ENCODE measurements at places on chromosomes 16 and 17.
A peak's percentile ranks its signal among the peaks of the same experiment; 100 is the strongest.

- DNase-seq, result no peak
These were observed 16.5 kb upstream of the LIMD2 start for GRCh38 chr17:63716426-63716825.

DNA sequence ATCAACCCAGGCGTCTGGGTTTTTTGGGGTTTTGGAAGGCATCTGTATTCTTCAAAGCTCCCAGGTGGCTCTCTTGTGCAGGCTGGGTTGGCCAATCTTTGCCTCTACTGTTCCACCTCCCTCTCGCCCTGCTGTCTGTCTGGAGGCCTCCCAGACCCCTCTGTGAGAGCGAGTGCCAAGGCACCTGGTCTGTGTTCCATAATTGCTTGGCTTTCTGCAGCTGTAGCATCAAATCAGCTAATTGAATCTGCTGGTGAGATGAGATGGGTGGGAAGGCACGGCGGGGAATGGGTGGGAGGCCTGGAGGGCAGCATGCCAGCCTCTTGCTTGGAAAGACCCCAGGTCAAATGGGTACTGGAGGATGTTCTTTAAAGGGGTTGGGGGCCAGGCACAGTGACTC, 52.5 kb upstream of the CLEC19A start:
- no peak for DNase-seq

- DNase-seq, result no peak
These were observed 6.3 kb downstream of the JPT1 start for GRCh38 chr17:75147878-75148546.

GRCh38 chr16:70730944-70731343, 45.1 kb upstream of the MTSS2 start:
- DNase-seq, result no peak

- DNase-seq, result no peak
These were observed 47.7 kb downstream of the TK2 start for GRCh38 chr16:66502020-66502913.

DNA sequence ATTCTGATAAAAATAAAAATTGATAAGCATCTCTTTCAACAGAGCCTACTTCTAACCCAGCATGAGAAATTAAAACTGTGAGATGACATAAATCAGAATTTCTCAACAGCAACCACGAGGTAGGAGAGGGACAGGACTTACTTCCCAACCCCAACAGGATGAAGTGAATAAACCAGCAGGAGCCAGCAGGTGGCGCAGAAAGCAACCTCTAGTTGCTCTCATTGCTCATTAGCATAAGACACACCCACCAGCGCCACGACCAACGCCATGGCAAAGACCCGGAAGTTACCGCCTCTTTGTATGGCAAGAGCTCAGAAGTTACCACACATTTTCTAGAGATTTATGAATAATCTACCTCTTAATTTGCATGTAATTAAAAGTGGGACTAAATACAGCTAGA, 189.4 kb upstream of the CDH8 start:
- peak; percentile 29 for DNase-seq

DNA sequence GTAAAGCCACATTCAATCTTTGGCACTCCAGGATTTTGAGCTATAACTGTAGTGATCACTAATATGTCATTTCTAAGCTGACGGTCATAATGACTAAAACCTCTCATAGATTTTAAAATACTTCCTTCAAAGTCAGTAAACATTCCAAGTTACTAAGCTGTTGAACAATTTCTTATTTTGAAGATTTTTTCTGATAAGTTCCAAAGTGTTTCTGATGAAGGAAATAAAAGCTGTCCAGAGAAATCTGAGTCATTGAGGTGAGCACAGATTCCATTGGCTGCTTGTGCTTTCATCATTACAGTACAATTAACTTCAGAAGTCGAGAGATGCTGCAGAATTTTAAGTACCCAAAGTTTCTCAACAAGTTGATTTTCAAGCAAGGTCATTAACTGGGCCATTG, 23.9 kb downstream of the NLRC5 start:
- no peak for DNase-seq

- no peak for DNase-seq
These were observed 4.8 kb upstream of the MT2A start for GRCh38 chr16:56603589-56603988.

GRCh38 chr17:45258981-45259380, 2.9 kb downstream of the SPATA32 start:
- no peak for DNase-seq

- DNase-seq, result no peak
These were observed 4.7 kb downstream of the DYNC1LI2 start for GRCh38 chr16:66746682-66747081.

- DNase-seq, result no peak
These were observed 389.9 kb downstream of the MAF start for GRCh38 chr16:79210607-79211006.

GRCh38 chr16:70393662-70394061, 45.2 kb downstream of the ST3GAL2 start:
- peak; percentile 48 for DNase-seq

DNA sequence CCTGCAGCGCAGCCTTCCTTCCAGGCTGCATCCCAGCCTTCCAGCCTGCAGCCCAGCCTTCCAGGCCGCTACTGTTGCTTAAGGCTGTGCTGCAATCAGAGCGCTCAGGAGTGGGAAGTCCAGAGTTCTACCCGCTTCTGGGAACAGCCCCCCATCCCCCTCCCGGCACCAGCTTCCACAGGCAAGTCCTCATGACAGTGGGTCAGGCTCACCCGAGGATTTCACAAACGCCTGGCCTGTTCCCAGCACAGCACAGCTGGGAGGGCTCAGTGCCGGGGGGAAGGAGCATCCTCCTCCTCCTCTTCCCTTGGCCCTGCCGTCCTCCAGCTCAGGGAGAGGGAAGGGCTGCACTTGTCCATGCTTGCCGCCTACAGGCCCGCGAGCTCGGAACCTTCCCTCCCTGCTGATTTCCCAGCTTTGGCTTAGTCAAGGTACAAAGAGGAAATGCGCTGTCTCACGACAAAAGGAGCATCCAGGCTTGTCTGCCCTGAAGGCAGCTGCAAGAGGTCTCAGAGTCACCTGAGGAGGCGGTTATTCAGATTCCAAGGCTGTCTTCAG, 8.3 kb downstream of the SOCS3 start:
- DNase-seq, result peak; percentile 73

GRCh38 chr16:79628988-79629387, 28.5 kb upstream of the MAF start:
- no peak for DNase-seq

DNA sequence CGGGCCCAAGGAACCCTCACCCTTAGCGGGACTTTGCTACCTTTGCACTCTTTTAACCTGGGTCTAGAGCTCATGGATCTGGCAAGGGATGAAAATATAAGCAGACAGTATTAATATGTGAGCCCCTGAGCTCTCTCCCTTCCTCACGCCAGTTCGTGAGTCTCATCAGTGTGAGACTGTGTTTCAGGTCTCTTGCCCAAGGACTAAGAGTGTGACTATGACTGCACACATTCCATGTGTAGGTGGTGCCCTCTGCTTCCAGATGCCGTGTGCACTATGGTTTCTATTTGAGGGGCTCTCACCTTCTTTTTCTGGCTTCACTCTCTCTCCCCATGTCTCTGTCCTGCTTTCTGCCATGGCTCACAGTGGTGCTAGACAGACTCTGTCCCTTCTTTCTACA, 40.5 kb downstream of the DHRS7B start:
- DNase-seq, result no peak

DNA sequence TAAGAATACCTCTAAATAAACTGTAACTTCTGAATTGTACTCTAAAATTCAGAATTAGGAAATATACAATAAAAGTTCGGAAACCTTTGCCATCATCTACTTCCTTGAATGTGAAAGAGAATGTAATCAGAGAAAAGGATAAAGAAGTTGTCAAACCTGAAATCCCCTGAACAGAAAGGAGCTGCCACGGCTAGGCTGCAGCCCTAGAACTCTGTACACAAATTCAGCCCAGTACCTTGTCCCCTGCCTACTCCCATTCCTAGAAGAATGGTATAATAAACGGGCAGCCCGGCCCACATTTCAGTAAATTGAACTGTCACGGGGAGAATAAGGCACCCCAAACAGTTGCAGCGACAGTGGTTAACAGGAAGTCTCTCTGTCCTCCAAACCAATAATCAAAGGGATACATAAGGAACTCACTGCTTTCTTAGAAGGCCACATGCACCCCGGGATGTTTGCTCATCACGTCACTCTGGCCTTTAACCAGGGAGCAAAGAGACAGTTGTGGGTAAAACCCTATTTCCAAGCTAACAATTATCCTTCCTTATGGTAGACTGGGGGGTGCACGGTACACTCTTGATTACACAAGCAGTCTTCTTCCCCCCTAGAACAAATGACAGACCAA, 24.3 kb upstream of the RFFL start:
- no peak for DNase-seq

DNA sequence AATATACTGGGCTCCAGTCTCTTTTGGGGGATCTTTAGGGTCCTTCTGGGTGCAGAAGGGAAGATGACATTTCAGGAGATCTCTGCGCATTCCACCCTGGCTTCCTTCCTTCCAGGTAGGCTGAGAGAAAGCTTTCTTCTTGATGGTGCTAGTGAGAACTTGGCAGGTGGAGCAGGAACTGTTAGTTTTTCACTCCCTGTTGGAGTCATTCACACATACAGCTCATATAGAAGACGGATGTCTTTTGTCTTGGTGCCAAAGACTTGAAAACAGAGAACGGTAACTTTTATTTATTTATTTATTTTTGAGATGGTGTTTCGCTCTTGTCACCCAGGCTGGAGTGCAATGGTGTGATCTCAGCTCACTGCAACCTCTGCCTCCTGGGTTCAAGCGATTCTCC, 43.9 kb downstream of the PITPNC1 start:
- no peak for DNase-seq

GRCh38 chr17:7380321-7380720, 568 bp upstream of the TNK1 start:
- DNase-seq, result peak; percentile 43

DNA sequence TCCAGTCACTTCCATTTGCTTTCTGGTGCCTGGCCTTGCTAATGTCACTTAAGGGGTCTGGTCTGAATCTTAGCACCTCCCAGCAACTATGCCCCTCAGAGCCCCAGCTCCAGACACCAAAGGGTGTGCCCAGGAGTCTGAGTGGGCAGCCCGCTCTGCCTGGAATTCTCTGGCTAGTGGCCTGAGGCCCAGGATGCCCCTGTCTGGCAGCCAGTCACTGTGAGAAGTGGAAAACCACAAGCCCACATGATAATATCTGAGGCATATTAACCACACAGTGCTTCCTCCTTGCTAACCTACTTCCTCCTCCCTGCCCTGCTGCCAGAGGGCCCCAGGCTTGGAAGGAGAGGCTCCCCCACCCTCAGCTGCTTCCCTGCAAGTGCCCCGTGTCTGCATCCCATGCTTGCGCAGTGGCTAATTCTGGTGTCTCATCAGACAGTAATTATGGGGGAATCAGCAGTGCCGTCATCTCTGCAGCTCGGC, 14.0 kb downstream of the SRCIN1 start:
- DNase-seq, result no peak

- DNase-seq, result no peak
These were observed 60.7 kb downstream of the OR1D5 start for GRCh38 chr17:3002538-3003295.

GRCh38 chr16:19292186-19292585, 6.7 kb downstream of the CLEC19A start:
- DNase-seq, result peak; percentile 36

GRCh38 chr16:86092586-86093480, 193.9 kb downstream of the IRF8 start:
- no peak for DNase-seq

DNA sequence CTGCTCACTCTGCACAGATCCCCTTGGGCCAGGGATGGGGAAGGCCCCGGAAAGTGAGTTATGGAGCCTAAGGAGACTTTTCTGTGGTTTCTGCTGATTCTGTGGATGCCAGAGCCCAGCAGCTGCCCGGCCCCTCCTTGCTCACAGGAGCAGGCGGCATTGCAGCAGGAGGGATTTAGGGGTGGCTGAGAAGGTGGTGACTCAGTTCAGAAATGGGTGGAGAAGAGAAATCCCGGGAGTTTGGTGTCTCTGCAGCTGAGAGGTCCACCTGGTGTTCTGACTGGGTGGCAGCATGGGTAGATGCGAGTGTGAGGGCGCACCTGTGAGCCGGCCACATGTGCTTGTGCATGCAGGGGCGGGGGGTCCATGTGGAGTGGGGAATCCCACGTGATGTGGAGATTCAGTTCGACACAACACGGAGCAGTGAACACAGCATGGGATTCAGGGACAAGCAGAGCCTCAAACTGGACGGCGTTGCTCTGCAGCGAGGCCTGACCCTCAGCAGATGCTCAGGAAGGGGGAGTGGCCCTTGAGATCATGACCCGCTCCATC, 16.0 kb upstream of the SPPL2C start:
- no peak for DNase-seq

GRCh38 chr16:8660841-8661301, 13.5 kb upstream of the ABAT start:
- peak; percentile 93 for DNase-seq
